ENCODE measurements at places on chromosomes 7 and 10.

DNA sequence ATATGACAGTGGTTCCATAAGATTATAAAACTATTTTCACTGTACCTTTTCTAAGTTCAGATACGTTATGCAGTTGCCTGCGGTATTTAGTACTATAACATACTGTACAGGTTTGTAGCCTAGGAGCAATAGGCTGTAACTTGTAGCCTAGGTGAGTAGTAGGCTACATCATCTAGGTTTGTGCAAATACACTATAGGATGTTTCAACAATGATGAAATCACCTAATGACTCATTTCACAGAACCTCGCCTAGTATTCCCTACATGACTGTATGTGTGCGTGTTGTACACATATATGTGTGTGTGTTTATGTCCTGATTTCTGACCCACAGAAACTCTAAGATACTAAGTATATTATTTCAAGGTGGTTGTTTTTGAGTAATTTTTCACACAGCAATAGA is 139.0 kb downstream of the HERPUD2 start:
- DNase-seq: no peak

DNA sequence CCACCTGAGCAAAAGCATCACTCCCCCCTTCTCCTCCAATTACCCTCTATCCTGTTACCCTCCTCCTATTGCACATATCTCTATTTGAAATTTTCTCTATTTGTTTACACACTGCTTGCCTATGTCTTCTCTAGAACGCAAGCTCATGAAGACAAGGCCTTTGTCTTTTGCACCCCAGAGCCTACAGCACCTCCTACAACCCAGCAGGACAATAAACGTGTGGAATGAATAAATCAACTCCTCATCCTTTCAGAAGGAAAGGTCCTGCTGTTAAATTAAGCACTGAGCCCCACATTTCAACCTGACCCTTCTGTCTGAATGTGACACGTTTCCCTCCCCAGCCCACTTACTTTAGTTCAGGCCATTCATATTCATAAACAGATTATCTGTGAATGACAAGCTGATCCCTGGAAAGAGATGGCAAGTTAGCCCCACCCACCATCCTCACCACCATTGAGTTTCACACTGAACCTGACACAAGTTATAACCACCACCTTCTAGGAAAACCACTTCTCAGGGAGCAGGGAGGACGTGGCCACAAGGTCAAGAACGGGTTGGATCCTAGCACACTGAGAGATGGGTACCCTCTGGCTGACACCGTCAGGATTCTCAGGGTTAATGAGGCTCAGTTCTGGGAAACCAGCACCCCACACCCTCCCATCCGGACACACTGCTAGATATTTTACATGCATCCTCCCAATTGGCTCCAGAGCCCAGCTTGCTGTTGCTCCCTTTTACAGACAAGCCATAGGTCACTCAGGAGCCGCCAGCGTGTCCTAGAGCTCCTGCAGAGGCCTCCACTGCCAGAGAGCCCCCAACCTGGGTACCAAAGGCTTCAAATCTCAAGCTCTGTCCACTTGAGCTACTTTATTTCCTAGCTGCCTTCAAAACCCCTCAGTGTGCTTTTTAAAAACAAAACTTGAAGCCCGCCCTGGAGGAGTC is 934 bp downstream of the PRTFDC1 start:
- no peak for DNase-seq

DNA sequence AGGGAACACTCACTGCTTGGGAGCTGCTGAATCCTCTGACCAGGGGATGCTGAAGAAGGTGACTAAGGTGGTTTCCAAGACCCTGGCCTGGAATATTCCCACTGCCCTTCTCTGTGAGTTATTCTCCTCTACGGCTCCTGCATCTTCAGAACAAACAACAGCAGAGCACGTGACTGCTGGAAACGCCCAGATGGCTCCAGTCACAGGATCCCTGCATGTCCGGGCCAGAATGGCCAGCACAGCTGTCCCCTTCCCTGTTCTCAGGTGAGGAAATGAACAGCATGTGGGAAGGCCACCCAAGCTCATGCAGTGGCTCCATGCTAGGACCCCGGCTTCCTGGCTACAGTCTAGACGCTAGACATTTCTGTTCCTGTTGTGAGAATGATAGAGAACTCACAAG is 43.1 kb downstream of the GHRHR start:
- no peak for DNase-seq

DNA sequence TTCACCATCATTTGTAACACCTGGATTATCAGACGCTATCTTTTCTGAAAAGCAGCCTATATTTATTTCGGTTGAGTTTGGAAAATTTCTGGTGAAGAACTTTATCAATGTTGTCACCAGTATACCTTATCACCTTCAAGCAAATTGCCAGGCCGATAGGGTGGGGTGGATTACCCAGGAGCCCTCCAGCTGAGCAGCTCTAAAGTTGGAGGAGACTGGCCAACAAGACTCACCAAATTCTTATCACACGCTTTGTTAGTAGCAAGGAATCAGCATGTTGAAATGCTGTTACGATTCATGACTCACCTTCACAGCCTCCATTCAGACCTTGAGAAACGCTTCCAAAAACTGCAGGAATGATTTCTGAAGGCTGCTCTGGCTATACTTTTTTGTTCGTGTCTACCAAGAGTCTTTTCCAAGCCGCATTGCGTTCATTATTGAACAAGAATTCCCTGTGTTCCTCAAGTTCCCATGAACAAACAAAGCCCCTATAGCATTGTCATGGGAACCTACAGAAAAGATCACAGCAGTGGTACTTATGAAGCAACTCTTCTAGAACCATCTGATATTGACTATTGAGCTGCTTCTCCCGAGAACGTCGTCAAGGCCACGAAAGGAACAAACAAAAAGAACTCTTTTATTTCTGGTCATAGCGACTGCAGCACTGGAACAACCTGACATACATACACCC is 291.4 kb downstream of the SFMBT2 start:
- no peak for DNase-seq

DNA sequence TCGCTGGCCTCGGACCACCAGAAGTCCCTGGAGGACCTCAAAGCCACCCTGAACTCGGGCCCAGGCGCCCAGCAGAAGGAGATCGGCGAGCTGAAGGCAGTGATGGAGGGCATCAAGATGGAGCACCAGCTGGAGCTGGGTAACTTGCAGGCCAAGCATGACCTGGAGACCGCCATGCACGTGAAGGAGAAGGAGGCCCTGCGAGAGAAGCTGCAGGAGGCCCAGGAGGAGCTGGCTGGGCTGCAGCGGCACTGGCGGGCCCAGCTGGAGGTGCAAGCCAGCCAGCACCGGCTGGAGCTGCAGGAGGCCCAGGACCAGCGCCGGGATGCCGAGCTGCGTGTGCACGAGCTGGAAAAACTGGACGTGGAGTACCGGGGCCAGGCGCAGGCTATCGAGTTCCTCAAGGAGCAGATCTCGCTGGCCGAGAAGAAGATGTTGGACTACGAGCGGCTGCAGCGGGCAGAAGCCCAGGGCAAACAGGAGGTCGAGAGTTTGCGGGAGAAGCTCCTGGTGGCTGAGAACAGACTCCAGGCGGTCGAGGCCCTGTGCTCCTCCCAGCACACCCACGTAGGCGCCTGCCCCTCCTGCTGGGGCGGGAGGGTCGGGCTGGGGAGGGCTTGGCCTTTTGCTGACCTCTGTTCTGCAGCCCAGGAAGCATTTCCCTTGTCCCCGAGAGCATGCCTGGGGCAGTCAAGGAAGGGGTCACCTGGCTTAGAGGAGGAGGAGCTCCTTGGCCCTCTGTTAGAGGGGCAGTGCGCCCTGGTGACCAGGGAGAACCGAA is 77.3 kb upstream of the GTF2IRD1 start:
- DNase-seq: no peak

DNA sequence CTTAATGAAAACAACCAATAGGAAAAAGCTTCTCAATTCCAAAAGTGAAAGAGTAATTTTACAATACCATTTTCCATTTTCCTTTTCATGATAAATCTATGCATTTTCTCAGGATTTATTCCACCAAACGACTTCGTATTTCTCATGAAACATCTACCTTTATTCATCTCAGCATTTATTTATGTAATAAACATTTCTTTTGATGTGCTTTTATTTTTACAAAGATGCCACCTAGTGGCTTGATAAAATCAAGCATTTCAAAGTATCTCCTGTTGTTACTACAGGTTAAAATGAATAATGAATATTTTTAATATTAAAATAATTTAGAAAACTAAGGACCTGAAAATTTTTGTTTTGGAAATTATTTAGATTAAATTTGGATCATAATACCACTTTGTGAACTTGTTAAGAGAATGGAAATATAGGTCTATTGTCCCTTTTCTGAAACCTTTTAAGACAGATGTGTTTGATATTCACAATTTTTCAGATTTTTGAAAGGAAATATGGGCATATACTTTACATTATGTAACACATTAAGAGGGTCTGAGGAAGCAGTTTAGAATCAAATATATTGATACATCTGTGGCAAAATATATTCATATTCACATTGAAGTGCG is 2.7 kb upstream of the IQUB start:
- no peak for DNase-seq

- DNase-seq: no peak
Measured at GRCh38 chr7:115096262-115096661, 174.4 kb downstream of the MDFIC start.

DNA sequence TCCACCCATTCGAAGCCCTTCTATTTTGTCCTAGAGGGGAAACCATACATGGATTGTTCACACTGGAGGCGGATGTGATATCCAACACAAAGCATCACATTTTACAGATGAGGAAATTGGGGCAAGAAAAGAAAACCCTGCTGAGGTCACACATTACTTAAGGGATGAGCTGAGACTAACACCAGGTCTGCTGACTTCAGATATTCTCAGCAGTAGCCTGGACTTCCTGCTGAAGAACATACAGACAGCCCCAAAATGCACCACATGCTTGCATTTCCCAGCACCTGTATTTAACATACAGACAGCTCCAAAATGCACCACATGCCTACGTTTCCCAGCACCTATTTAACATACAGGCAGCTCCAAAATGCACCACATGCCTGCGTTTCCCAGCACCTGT is 11.2 kb downstream of the GIMAP5 start:
- DNase-seq: no peak

GRCh38 chr7:137642472-137642871 is 204.3 kb downstream of the DGKI start:
- peak; percentile 18 for DNase-seq

- DNase-seq: no peak
Measured at GRCh38 chr7:75988568-75989499, 5.6 kb downstream of the TMEM120A start.

DNA sequence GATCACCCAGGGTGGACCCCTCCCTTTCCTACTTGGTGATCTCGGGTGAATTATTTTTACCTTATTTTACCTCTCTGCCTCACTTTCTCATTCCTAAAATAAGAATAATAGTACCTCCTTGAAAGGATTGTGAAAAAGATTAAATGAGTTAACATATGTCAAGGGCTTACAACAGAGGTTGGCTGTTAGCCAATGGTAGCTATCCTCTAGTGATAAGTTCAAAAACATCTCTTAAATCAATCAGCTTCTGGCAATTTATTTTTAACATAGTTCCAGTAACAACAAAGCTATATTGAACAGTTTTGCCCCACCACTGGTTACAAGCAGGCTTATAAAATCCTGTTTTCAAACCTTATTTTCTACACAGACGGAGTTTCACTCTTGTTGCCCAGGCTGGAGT is 45.4 kb downstream of the TMEM168 start:
- peak; percentile 5 for DNase-seq

DNA sequence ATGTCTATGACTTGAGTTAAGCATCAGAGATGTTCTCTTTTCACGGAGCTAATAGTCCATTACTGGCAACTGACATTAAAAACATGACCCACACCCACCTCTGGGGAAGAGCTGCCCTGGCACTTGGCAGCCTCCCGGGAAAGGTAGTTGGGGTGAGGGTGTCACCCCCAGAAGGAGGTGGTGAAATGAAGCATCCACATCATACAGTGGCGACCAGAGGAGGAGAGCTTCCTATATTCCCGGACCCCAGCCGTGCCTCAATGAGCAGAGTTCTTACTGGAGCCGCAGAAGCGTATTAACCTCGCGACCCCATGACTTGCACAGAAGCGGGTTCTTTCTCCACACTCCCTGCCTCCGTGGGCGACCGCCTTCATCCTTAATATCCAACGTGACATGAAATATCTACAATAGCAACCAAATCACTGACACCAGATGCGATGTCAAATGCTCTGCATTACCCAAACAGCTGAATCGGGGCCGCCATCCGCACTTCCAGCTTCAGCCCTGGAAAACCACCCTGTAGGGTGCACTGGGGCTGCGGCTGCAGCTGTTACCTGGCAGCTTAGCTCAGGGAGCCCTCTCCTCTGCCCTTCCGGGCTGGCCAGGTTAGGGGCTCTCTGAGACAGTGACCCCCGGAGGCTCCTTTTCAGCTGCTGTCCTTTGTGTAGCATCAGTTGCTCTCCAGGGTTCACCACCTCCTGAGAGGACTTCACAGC is 103.1 kb upstream of the PARD3 start:
- no peak for DNase-seq

GRCh38 chr10:78684947-78685346 is 383.8 kb upstream of the ZMIZ1 start:
- DNase-seq: no peak

GRCh38 chr10:63752318-63752717 is 231.1 kb downstream of the REEP3 start:
- DNase-seq: no peak

DNA sequence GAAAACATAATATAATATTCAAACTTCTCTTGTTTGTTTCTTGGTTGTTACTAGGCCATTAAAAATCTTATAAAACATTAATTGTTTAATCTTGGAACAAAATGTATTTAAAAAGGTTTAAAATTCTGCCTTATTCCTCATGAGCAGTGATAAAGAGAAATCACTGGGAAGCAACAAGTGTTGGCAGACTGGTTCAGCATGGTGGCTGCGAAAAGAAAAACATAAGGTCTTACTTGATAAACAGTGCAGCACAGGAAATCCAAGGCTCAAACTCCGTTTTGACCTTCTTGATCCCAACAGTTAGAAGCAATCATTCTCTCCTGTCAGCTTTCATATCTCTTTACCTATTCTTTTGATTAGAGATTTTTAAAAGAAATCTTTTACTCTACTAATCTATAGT is 530.8 kb downstream of the CNTNAP2 start:
- no peak for DNase-seq

DNA sequence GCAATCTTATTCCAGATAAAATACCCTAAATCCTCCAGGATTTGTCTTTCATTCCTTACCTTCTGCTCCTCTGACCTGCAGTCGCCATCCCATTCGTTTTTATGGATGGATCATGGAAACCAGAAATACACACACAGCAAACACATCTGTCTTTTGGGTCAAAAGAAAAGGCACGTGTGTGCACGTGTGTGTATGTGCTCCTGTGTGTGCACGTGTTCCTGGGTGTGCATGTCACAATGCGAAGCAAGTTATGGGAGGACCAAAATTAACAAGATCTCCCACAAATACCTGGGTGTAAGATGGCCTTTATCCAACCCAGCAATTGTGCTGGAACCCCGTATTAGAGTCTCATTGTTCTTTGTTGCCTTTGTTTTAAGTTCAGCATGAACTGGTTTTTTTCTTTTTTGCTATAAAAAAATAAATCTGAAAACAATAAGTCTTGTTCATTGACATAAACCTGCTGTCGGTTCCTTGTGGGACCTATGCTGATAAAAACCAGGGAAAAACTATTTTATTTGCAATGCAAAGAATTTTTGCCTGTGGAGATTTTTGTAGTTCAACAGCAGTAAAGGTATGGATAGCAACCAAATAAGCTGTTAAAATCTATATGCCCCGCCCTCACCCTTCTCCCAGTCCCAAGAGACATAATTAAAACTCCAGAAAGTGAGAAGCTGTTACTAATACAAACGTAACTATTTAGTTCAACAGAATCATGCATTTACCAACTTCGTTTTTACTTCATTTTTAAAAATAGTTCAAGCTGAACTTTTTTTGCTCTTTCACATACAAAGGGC is 229.6 kb downstream of the CREB5 start:
- no peak for DNase-seq

All from fibroblast of upper back skin (primary cell).